HTR-8/SVneo (cell line): ENCODE measurements at places on chromosomes 1 and 21.

- peak; percentile 32 for DNase-seq
Measured at GRCh38 chr1:13699936-13700520, at the start of gene PRDM2. TSS of gene PRDM2 (plus strand) at chr1:13700188. CDS start at chr1:13715606, 15,418 bp downstream.

DNA sequence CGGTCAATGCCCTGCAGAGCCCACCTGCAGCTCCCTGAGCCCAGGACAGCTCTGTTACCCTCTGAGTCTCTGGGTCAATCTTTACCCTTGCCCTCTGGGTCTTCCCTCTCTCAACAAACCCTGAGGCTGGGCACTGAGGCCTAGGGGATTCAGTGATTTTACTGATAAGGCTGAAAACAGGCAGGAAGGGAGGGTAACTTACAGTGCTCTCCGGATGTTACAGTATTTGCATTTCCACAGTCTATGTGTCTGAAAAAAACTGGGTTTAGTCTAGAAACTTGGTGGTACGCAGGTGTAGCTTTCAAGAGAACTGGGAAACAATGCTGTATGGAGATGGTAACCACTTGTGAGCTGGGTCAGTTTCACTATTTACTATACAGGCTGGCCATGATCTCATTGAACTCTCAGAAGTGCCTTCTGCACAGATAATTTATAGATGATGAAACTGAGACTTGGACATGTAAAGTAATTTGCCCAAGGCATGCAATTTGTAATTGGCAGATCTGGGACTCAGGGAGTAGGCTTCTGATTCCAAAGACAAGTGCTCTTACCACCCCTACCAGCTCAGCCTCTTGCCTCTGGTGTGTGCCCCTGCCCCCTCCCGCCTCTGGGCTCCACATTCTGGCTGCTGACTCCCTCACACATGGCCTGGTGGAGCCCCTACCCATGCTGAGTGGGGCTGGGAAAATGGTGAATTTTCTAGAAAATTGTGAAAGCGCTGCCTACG, 48.8 kb downstream of the TENT5C start:
- no peak for DNase-seq

- no peak for DNase-seq
Measured at GRCh38 chr21:44483288-44484237, 28.3 kb downstream of the LRRC3 start.

DNA sequence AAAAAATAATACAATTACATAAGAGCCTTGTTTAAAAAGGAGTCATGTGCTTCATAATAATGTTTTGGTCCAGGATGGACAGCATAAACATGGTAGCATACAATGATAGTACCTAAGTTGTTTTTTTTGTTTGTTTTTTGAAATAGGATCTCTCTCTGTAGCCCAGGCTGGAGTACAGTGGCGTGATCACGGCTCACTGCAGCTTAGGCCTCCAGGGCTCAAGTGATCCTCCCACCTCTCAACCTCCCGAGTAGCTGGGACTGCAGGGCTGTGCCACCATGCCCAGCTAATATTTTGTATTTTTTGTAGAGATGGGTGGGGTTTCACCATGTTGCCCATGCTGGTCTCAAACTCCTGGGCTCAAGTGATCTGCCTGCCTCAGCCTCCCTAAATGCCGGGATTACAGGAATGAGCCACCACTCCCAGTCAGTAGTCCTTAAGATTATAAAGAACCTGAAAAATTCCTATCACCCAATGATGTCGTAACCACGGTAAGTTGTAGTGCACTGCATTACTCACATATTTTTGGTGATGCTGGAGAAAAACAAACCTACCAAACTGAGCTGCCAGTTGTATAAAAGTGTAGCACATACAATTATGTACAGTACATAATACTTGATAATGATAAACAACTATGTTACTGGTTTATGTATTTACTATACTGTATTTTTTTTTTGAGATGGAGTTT, 22.4 kb upstream of the RCOR3 start:
- DNase-seq, result peak; percentile 41

DNA sequence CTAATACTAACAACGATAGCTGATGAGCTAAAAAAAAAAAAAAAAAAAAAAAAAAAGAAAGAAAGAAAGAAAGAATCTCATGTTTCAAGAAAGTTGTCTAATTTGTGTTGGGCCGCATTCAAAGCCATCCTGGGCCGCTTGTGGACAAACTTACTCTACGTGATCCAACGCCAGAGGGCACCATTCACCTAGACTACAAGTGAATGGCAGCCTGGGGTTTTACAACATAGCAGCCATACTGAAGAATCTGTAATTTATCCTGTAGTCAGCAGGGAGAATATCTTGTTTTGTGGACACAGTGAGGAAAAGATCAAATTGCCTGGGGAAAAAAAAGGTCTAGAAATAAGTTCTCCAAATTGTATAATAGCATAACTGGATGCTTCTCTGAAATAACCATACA, 47.0 kb downstream of the CYP2J2 start:
- peak; percentile 17 for DNase-seq

DNA sequence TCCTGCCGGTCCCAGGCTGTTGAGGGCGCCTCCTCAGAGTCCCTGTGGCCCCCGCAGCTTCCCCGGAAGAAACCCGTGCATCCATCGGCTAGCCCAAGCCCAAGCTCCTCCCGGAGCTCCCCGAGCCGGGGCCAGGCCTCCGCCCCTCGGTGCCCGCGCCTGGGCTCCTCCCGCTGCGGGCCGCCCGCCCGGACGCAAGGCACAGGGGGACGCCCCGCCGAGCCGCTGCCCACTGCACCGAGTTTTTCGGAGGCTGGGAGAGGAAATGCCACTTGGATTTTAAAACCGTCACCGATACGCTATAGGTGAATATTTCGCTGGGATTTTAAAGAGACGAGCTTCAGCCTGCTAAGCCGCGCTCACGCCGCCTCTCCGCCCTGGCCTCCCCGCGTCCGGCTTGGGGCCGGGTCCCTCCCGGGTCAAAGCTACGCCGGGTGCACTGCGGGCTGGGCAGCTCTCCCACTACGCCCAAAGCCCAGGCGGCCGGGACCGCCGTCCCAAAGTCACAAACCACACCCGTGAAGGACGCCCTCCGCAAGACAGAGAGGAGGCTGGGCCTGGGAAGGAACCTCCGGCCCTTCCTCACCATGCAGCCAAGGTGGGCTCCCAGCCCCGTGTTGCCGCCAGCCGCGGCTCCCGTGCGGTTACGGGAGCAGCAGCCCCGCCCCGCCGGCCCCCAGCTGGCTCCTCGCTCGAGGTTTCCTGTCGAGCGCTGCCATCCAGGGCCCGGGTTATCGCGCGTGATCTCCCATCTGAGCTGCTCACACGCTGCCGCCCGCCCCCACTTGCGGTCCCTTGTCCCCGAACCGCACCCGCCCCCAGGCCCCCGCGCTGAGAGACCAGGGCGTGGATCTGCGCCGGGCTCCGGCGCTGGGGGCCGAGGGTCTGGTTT, 63.2 kb downstream of the CD247 start:
- peak; percentile 48 for DNase-seq

GRCh38 chr1:156438278-156438987, 62.1 kb downstream of the MEF2D start:
- DNase-seq, result no peak

- DNase-seq, result no peak
Measured at GRCh38 chr1:187871177-187871845, 1042.6 kb downstream of the PLA2G4A start.

DNA sequence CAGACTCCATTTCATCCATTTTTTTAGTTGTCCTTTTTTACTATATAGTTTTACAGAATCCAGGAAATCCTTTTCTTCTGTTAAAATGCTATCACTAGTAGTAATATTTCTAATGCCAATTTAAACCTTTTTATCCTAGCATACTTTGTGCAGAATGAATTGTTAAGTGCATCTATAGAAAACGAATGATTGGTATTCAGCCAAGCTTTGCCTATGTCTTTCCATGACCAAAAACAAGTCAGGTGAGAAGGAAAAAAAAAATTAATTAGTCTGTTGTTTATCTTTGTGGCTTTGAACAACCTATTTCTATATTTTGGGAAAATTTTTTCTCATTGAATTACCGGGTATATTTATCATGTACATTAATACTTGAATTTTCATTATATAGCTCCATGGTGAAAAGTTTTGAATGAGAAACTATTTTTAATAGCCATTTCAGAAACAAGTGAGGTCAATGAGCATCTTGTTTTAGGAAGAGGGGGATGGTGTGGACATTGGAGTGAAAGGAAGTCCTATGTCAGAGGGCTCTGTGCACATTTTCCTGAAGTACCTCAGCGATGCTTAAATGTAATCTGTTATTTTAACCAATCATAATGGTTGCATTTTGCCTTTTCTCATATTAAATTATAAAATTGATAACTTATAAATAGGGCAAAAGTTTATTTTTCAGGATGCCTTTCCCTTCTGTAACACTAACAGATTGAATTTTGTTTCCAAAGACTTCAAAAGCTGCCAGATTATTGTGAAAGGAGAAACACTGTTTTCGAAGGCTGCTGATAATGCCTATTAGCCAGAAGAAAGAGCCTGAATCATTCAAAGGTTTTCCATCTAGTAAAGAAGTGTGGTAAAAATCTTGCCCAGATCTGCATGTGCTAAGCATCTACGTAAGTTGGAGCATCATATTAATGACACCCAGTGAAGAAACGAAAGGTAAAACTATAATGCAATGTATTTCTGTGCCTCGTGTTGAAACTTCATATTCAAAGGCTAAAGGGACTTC, 73.8 kb upstream of the S1PR1 start:
- no peak for DNase-seq

GRCh38 chr1:103256490-103256889, 148.2 kb upstream of the COL11A1 start:
- no peak for DNase-seq

DNA sequence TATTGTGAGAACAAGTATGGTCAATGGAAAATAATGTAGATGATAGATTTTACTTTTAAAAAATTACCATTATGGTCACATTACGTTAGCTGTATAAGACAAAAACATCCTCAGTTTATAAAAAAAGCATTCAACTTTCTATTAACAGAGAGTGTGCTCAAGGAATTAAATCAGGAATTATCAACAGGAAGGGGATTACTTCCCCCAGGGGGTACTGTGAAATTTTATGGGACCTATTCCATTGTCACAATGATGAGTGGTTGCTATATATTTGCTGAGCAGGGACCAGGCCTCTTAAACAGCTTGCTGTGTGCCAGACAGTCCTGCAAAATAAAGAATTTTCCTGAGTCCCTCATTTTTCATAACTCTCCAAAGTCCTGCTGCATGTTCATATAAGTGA, 21.2 kb downstream of the JAM2 start:
- DNase-seq, result no peak

DNA sequence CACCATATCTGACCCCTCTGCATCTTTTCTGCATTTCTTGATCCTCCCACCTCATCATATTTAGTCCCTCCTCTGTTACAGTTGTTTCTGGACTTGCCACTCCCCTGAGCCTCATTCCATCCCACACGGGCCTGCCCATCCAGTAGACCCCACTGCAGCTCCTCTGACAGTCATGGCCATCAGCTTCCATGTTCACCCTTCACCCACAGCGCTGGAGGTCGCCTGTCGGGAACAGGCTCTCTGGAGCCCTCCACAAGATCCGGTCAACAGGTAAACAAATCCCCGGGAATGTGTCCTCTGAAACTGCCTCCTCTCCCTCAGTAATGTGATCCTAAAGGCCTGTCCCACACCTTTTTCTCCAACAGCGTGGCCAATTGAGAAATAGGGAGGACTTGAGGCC, 31.3 kb downstream of the SYF2 start:
- no peak for DNase-seq

- DNase-seq, result no peak
Measured at GRCh38 chr1:81158592-81158991, 642.1 kb upstream of the ADGRL2 start.

- DNase-seq, result no peak
Measured at GRCh38 chr1:226790545-226791181, 51.6 kb upstream of the ITPKB start.

DNA sequence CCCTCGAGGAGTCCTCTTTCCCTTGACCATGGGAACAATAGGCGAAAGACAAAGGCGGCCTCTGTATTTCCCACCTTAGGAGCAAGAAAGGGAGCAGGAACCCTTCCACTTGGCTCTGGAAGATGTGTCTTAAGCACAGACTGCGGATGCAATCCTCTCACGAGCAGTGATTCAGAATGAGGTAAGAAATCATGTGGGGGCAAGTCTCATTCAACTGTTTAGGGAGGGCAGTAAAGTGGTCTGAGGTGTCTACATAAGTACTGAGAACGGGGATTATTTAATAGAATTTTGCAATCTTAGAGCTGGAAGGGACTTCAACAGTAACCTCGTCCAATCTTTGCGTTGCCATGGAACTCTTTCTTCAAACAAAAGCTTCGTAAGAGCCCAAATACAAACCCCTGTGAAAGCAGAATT, 1.6 kb upstream of the DYRK3 start:
- no peak for DNase-seq

DNA sequence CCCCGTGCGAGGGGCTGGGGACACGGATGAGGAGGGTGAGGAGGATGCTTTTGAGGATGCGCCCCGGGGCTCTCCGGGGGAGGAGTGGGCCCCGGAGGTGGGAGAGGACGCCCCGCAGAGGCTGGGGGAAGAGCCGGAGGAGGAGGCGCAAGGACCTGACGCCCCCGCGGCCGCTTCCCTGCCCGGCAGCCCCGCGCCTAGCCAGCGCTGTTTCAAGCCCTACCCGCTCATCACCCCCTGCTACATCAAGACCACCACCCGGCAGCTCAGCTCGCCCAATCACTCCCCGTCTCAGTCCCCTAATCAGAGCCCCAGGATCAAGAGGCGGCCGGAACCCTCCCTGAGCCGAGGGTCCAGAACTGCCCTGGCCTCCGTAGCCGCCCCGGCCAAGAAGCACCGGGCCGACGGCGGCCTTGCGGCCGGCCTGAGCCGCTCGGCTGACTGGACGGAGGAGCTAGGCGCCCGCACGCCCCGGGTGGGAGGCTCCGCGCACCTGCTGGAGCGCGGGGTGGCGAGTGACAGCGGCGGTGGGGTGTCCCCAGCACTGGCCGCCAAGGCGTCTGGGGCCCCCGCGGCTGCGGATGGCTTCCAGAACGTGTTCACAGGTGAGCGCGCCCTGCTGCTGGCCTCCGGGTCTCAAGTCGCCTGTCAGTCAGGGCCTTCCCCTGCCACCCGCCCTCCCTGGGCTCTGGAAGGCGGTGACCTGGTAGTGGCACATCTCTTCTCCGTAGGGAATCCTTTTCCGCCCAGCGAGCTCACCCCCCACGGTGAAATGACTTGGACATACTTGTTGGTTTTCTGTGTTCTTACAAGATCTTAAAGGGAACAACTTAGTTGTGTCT, 1.7 kb downstream of the FMN2 start:
- DNase-seq, result no peak

DNA sequence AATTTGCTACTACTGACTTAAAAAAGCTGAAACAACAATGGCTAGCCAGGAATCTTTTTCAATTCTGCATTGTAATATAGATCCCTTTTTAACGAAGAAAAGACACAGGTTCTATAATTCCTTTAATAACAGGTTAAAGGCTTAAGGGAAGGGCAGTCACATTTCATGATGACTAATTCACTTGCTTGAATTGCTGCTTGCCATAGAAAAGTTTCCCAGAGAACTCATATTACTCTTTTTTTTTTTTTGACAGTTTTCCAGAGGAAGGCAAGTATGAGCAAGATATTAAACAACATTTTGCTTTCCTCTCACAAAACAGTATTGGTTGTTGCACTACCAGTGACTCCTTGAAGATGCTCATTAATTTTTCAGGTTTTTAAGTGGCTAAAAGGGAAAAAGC, 60.9 kb downstream of the IL23R start:
- DNase-seq, result no peak

GRCh38 chr1:116534014-116534739, 36.6 kb downstream of the CD58 start:
- no peak for DNase-seq
